ENCODE measurements at places on chromosomes 6 and 20.

- DNase-seq = no peak
Observed at GRCh38 chr6:2020909-2021308, 224.5 kb downstream of the GMDS start.

- no peak for DNase-seq
Observed at GRCh38 chr20:1086277-1087213, 31.9 kb upstream of the PSMF1 start.

DNA sequence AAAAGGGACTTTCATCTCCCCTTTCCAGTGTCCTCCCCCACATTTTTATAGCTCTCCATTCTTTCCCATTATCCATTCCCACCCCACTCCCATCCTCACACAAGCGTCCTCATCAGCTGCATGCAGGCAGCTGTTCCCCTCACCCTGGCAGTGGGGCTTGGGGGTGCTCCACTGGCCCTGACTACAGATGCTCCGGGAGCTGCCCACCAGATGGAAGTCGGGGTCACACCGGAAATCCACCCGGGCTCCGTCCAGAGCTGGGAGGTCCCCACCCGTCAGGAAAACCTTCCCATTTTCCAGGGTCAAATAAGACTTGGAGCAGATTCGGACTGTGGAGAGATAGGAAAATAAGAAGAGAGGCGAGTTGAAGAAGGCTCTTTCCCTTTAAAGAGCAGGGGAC lies 2.7 kb downstream of the GABBR1 start:
- no peak for DNase-seq

DNA sequence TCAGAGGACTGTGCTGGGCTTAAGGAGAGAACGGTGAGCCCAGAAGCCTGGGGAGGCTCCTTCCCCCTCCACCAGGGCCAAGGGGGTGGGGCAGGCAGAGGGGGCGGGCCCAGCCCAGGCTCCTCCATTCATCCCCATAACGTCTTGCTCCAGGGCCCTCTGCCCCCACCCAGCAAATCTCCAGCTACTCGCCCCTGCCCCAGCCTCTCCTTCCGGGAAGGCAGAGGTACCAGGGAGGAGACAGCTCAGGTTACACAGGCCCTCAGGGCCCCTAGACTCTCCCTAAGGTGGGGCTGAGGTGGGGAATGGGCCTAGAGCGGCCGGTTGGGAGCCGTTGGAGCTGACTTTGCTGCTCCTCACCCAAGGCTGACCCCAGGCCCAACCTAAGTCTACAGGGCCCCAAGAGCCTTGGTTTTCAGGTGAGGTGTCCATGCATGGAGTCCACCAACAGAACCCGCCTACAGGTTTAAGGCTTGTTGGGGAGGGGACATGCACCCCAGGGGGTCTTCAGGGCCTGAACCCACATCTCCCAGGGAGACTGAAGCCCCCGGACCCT lies 1.2 kb downstream of the LAMA5 start:
- no peak for DNase-seq

- DNase-seq = no peak
Observed at GRCh38 chr6:16973051-16973450, 128.8 kb upstream of the STMND1 start.

GRCh38 chr6:80388507-80388906 lies 282.0 kb downstream of the BCKDHB start:
- no peak for DNase-seq

GRCh38 chr20:63179687-63180568 lies 36.0 kb downstream of the YTHDF1 start:
- no peak for DNase-seq

GRCh38 chr6:131225959-131226358 lies 90.7 kb downstream of the AKAP7 start:
- DNase-seq = no peak

DNA sequence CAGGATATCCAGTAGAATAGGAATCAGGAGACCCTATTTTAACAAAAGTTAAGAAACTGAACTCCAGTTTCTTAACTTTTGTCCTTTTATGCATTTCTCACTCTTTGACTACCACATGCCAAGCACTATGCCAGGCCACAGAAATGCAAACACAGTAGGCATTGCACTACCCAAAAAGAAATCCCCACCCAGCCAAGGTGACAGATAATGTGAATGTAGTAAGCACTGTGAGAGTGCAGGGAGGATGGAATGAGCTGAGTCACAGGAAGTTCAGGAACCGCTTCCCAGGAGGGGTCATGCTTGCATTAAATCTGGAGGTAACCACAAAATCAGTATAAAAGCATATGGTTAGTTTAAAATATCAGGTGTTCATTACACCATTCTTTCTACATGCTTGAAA lies 20.1 kb upstream of the FAM83C start:
- DNase-seq = no peak

DNA sequence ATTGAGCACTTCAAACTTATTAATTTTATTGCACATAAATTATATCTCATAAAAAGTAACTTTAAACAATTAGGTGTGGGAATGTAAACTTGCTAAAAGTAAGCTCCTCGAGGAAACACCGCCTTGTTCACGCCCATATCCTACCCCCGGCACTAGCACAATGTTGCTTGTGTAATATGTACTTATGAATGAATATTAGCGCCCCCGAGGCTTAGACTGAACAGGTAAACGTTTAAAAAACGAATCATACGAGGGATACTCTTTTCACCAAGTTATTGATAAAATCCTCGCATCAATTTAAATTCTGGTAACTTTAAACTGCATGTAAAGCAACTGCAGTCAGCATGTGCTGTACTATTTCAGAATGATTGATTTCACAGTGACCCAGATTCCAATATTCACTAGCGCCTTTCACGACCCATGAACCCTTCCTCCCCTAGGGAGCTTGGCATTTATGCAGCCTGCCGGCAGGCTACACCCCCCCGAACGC lies 637 bp downstream of the TFB1M start:
- DNase-seq = no peak

DNA sequence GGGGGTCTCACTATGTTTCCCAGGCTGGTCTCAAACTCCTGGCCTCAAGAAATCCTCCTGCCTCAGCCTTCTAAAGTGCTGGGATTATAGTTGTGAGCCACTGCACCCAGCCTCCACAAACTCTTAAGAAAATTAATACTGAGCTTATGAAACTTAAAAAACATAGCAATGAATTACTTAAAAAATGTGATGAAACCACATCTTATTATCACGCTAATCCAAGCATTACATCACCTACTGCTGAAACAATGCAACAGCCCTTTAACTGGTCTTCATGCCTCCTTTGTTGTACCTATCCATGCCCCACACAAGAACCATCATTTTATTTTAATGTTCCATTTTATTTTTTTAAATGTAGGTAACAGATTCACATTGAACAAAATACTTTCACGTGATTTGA lies 24.9 kb downstream of the SESN1 start:
- DNase-seq = no peak

DNA sequence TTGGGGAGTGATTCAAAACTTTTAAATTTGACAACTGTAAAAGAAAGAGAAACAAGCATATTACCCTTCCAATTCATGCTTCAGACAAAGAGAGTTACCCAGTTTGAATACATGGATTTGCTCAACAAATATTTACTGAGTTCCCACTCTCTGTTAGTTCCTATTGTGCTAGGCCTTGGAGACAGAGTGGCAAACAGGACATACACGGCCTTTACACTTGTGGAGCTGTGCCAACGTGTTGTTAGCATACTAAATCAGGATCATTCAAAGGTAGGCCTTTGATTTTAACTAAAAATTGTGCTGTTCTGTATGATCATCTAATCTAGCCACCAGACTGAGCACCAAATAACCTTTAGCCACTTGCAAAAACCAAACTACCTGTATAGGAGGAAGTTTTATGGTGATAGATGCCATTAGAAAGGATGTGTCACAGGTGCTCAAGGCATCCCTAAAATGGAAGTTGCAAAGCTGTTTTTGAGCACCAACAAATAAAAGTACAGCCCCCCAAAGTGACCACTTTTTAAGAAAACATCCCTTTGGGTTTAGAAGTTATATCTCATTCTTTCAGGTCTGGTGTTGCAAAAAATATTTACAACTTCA lies 84.5 kb downstream of the CHD6 start:
- DNase-seq = no peak

GRCh38 chr6:111784433-111784832 lies 88.8 kb downstream of the FYN start:
- DNase-seq = no peak

DNA sequence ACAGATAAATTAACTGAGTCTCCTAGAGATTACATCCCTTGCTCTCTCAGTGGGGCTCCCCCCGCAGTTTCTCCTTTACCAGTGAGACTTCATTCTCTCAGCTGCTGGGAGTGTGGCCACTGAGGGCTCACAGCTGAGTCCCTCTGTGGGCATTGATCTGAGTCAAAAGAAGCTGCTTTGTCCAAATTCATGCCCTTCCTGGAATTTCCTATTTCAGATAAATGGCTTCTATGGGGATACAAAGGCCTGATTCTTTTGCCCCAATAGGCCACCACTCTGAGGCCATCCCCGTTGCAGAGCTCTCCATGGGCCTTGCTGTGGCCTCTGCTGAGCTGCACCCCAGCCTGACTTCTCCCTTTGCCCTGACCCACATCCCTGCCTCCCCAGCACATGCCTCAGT lies 10.0 kb downstream of the CST5 start:
- DNase-seq = no peak

GRCh38 chr20:9145142-9145541 lies 76.3 kb downstream of the PLCB4 start:
- no peak for DNase-seq
